Pulmonary artery endothelial cell (primary cell): ENCODE measurements at places on chromosomes 3 and 15. TPM values are rescaled to one million over a fixed set of nuclear protein-coding genes. Genes with fewer than 3 reads are reported as not detected.

DNA sequence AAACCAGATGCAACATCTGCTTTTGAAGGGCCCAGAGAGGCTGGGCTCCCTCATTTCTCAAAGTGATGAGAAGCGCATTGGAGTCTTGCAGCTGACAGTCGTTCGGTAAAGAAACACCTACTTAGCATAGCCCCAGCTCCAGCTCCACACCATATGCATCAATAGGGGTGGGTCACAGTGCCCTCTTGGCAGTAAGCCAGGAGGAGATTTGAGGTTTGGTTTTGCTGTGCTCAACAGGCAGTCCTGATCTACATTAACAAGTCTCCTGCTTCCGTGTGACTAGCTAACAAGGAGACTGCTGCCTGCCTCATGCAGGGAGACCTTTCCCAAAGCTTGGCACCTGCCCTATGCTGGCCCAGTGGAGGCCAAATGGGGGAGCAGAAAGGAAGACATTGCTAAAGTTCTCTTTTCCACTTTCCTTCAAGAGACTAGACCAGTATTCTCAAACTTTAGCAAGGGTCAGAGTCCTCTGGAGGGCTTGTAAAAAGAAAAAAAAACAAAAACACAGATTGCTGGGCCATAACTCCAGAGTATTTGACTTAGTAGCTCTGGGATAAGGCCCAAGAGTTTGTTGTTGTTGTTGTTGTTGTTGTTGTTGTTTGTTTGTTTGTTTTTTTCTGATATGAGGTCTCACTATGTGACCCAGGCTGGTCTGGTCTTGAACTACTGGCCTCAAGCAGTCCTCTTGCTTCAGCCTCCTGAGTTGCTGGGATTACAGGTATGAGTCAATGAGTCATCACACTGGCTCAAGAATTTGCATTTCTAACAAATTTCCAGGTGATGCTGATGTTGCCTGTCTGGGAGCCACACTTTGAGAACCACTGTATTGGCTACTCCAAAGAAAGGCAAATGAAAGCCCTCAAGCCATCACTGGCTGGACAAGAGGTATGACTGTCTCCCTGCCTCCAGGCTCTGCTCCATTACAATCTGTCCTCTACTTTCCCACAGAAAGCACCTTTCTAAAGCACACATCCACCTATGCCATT, 294.9 kb downstream of the RORA start:
- no peak for DNase-seq

- DNase-seq: no peak
Measured at GRCh38 chr15:36392676-36393266, 186.7 kb upstream of the CDIN1 start.

GRCh38 chr3:50274371-50275104, 4.3 kb upstream of the LSMEM2 start:
- no peak for DNase-seq

- no peak for DNase-seq
Measured at GRCh38 chr15:72912996-72913395, 129.4 kb upstream of the ADPGK start.

- DNase-seq: no peak
Measured at GRCh38 chr3:119588112-119588511, 8.8 kb downstream of the ADPRH start.

DNA sequence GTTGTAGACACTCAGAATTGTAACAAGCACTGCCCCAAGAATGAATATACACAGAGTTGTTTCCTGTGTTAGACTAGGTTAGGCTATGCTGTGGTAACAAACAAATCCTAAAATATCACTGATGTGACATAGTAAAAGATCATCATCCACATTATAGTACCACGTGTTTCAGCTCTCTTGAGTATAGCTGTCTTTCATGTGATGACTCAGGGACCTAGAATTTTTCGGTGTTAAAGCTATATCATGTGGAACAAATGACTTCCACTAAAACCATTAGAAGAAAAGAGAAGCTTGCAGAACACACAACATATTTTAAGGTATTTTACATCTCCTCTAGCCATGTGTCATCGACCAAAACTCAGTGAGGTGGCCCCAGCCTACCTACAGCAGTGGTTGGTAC, 307.9 kb upstream of the RBMS3 start:
- no peak for DNase-seq

GRCh38 chr15:101504373-101504772, 14.9 kb upstream of the PCSK6 start:
- no peak for DNase-seq

- no peak for DNase-seq
Measured at GRCh38 chr3:159619341-159619885, 369.2 kb upstream of the IL12A start.

- no peak for DNase-seq
Measured at GRCh38 chr3:13243586-13243985, 170.4 kb upstream of the IQSEC1 start.

ZNF385D gene
- total RNA-seq: 0.79 and 1.2 TPM in 2 replicates

C2CD4A gene
- 0.74 and 3.2 TPM in 2 replicates for total RNA-seq

PARP16 gene
- 1.8 and 2.1 TPM in 2 replicates for total RNA-seq

SH3GL3 gene
- 0.07 TPM in 1 of 2 replicates, not detected in the other for total RNA-seq
